ENCODE measurements at places on chromosomes 1 and 21. TPM values are rescaled to one million over a fixed set of nuclear protein-coding genes. Genes with fewer than 3 reads are reported as not detected.

RSPH1 gene
- not detected for total RNA-seq

GSTM3 gene
- 42.9 TPM for total RNA-seq

DTL gene
- 4.0 TPM for total RNA-seq

SPRR1A gene
- not detected for total RNA-seq

EFNA3 gene
- total RNA-seq, result 1.3 TPM

CRNN gene
- total RNA-seq, result not detected

RXRG gene
- total RNA-seq, result not detected

OR2L2 gene
- total RNA-seq, result not detected

CD1B gene
- total RNA-seq, result not detected

CYYR1 gene
- total RNA-seq, result 6.3 TPM

LEFTY2 gene
- total RNA-seq, result not detected

ANGPTL1 gene
- 0.22 TPM for total RNA-seq

SLAMF7 gene
- not detected for total RNA-seq

PRAMEF26 gene
- not detected for total RNA-seq

SARS1 gene
- 118 TPM for total RNA-seq

BSND gene
- total RNA-seq, result not detected

Data from lung microvascular endothelial cell (primary cell).